ENCODE measurements at places on chromosomes 3 and 15. TPM values are rescaled to one million over a fixed set of nuclear protein-coding genes. Genes with fewer than 3 reads are reported as not detected.

The VILL gene
- 41.9 TPM for total RNA-seq

The BCHE gene
- total RNA-seq: not detected

The TFG gene
- total RNA-seq: 42.7 TPM

DNA sequence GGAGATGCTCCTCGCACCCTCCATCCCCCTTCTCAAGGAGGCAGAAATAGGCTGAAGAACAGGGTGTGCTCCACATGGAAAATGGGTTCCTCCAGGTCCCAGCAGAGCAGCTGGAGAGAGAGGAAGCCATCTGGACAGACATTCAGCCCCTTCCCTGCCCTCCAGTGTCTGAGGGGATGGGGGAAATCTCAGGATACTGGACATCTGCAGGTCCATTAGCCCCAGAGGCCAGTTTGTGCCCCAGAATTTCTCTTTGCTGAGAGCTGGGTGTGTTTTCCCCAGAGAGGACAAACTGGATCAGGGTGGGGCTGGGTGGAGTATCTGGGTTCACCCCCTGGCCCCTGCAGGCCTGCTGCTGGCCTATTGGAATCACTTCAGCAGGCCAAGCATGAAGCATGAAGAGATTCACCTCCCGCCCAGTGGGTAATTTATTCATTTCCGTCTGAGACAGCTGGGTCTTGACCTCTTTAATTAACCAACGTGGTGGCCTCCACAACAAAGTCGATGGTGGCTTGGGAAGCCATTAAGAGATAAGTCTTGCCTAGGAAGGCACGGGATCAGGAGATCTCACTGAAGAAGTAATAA is 4.6 kb downstream of the FAM3D start:
- DNase-seq: no peak
- no peaks in the 10 kb centered on the region for H3K4me1 ChIP-seq
- H3K27ac ChIP-seq: no peak overlapping the region

GRCh38 chr3:71857956-71858355 is 73.0 kb upstream of the PROK2 start:
- H3K27me3 ChIP-seq: peaks cover 13% of the 10 kb centered on the region
- peaks cover 7% of the 10 kb centered on the region for H3K4me1 ChIP-seq
- H3K27ac ChIP-seq: no peak overlapping the region
- no peak overlapping the region for H3K4me3 ChIP-seq
- DNase-seq: no peak
- H3K36me3 ChIP-seq: no peaks in the 10 kb centered on the region

DNA sequence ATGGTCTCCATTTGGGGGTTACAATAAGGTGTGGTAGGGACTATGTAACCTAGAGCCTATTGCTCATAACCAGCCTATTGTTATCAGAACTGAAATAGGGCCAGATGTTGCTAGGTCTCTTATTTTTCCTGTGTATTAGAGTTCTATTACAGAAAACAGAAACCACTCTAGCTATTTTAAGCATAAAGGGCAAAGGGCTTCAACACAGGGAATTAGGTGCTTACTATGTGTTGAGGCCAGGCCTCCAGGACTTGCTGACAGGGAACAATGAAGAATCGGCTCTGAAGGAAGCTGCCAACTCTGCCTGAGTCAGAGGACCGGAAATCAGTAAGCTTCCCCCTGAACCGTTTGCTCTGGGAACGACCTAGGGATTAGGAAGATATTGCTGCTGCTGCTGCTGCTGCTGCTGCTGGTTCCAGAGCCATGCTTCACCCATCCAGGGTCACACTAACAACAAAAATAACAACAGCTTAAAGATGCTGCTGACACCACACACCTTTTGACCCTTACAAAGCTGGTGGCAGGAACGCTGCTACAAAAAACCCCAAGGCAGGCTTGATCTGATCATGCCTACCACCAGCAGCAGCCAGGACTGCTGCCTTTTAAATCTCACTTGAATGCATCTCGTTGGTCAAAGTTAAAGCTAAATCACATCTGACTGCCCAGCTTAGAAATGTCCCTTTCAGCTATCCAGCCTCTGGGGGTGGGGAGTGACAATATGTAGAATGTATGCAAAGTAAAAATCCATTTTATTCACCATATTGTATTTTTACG is 276.9 kb upstream of the IL12A start:
- no peaks in the 10 kb centered on the region for H3K36me3 ChIP-seq
- H3K4me3 ChIP-seq: no peak overlapping the region
- H3K4me1 ChIP-seq: no peaks in the 10 kb centered on the region
- no peak overlapping the region for H3K27ac ChIP-seq
- no peak for DNase-seq

All from naive thymus-derived CD8-positive, alpha-beta T cell (primary cell).